ENCODE measurements at places on chromosomes 7 and 10.

- DNase-seq: no peak
Measured at GRCh38 chr10:69209787-69210484, 10.2 kb upstream of the HKDC1 start.

DNA sequence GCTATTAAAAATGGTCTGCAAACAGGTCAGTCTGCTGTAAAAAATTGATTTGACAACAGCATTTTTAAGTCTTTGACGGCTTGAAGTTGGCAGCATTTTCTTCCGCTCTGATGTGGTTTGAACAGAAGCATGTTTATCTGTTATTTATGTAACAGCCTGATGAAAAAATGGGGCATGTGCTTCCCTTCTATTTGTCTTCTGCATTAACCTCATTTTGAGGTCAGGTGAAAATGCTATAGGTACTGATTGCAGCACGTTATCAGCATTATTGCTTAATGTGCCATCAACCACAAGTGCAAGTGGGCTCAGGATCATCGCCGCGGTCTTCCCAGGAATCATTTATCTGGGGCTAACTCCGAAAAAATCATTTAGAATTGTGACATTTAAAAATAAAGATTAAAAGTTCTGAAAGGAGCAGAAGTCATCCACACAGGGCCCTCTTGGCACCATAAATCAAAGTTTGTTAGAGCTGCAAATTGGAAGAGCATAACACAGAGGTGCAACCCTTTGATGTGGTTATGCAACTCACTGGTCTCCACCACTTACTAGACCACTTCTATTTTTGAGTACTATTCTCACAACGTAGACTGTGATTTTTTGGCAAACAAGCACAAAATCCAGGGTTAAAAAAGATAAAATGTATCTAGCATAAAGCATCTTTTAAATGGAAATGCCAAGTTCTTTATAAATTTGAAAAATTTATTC lies 307.7 kb downstream of the MDFIC start:
- DNase-seq: no peak

DNA sequence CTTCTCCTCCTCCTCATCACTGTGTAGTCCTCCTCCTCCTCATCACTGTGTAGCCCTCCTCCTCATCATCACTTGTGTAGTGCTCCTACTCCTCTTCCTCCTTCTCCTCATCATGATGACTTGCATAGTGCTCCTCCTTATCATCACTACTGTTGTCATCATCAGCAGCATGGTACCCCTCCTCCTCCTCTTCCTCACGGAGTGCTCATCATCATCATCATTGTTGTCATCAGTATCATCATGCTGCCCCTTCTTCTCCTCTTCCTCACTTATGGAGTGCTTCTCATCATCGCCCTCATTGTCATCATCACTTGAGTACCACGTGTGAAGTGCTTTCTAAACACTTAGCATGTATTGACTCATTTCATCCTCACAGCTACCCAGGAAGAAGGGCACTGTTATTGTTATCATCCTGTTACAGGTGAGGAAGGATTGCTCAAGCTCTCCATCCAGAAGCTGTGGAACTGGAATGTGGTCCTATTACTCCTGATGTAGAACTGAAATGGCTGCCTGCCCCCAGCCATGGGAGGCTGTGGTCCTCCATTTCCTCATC lies 122.8 kb upstream of the SHH start:
- no peak for DNase-seq

DNA sequence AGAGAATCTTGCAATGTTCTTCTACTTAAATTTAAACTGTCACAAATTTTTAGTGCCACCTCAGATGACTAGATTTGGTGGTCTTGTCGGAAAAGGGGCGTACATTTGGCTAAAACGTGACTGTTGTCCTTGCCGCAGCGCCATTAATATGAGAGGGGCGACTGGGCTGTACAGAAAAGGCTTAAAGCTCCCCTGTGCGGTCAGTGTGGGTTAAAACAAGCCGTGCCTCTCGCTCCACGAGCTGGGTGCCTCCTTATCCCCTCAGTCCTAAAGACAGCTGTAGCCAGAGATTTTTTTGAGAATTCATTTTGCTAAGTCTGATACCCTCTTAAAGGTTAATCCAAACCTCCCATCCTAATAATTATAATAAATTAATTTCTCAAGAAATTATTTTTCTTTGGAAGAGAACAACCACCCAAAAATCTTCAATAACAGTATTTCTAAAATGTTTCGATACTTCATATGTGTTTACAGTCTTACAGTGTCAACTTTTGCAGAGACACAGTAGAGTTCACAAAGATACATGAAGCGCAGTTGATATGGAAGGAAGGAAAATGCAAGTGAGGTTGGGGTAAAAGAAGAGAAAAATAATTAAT lies 68.6 kb downstream of the C7orf25 start:
- no peak for DNase-seq

DNA sequence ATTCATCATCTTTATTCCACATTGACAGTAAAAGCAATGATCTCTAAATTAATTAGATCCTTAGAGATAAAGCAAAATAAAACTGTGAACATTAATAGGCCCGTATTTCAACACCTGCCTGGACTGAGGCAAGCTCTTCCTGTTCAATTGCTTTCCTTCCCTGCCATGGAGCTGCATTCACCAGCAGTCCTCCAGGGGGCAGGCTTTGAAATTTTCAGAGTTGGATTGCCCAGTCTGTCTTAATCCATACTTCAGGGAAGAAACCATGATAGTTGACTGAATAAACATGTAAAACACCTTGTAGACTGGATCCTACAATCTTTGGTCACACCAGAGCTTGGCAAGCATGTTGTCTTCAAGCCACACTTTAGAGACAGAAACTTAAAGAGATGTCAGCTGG lies 936.6 kb downstream of the NRG3 start:
- no peak for DNase-seq

GRCh38 chr10:125136087-125136486 lies 24.3 kb downstream of the CTBP2 start:
- no peak for DNase-seq

- no peak for DNase-seq
Measured at GRCh38 chr7:46756256-46756655, 825.7 kb downstream of the TNS3 start.

GRCh38 chr7:298375-298702 lies 8.4 kb downstream of the FOXL3 start:
- DNase-seq: no peak

GRCh38 chr7:24069751-24070150 lies 214.2 kb upstream of the NPY start:
- DNase-seq: no peak

- DNase-seq: no peak
Measured at GRCh38 chr10:122657255-122657654, 42.4 kb downstream of the C10orf120 start.

DNA sequence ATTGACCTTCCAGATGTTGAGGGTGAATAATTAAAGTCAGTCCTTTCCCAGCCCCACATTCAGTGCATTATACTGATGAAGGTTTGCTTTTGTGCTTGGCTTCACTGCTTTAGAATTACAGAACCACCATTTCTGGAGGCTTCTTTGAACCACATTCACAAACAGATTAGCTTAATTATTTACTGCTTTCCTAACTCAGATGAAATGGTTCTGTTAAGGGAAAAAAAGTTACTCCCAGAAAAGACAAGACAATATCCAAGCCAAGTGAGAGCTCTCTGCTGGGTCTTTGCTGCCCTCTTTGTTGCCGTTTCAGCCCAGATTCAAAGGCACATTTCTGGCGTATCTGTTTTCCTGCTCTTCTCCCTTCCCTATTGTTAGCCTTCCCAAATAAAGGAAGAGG lies 188.9 kb downstream of the AHR start:
- no peak for DNase-seq

GRCh38 chr10:119770928-119771327 lies 45.1 kb downstream of the INPP5F start:
- no peak for DNase-seq

GRCh38 chr10:97534746-97535367 lies 36.1 kb downstream of the UBTD1 start:
- no peak for DNase-seq

DNA sequence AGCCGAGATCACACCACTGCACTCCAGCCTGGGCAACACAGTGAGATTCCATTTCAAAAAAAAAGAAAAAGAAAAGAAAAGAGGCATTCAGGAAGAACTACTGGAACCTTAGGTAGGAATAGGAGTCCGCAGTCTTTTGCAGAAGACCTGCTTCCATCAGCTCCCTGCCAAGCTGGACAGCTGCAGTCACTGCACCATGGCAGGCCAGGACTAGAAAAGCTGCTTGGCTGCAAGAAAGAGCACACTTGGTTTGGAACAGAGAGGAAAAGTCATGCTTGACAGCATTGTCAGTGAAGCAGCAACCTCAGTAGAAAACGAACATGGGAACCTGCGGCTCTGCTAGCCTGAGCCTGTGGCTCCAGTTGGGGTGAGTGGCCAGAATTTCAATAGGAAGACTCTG lies 104.3 kb downstream of the MARCHF5 start:
- DNase-seq: no peak

DNA sequence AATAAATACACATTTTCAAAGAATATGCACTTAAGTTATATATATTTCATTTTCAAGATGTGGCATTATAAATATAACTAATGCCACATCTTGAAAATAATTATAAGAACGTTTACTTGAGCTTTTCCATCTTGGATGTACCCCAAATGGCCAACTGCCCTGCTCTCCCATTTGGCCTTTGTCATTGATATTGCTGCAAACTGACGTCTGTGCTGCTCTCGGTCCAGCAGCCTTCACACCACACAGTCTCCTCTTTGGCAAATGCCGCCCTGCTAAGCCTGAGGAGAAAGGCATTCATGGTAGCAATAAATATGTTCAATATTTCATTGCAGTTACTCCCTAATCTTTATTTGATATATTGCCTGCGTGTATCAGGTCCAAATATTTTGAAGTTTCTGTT lies 384.6 kb upstream of the ADARB2 start:
- DNase-seq: no peak

- DNase-seq: no peak
Measured at GRCh38 chr7:157310676-157311185, 26.1 kb upstream of the DNAJB6 start.

DNA sequence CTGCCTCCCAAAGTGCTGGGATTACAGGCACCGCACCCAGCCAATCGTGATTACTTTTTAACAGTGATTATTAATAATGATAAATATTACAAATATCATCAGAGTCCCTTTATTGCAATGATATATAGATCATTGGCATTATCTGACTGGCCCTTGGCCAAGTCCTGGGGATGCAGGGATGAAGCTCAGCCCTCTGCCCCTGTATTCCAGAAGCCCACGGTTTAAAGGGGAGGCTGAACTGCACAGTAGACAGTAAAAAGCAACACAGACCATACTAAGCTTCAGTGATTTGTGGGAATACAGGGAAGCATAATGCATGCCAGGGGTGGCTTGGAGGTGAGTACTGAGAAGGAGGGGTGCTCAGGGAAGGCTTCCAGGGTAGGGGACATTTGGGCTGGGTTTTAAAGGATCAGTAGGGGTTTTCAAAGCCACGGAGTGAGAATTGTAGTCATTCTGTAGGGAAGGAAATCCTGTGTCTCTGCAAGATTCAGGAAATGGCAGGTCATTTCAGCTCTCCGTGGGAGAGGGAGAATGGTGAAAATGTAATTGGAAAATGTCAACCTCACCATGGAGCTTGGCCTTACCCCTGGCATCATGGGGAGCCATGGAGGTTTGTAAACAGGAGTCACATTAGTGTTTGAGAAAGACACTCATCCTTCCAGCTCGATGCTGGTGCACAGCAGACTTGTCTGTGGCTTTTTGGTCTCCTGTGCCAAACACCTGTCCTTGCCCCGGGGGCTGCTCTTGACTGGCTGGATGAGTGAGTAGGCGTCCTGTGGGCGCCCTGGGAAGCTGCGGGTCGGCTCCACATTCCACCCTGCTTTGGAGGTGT lies 8.8 kb downstream of the ADAMTS14 start:
- DNase-seq: no peak

- no peak for DNase-seq
Measured at GRCh38 chr7:44643206-44643605, 36.8 kb downstream of the OGDH start.

GRCh38 chr7:18341756-18342155 lies 153.8 kb upstream of the HDAC9 start:
- DNase-seq: no peak

DNA sequence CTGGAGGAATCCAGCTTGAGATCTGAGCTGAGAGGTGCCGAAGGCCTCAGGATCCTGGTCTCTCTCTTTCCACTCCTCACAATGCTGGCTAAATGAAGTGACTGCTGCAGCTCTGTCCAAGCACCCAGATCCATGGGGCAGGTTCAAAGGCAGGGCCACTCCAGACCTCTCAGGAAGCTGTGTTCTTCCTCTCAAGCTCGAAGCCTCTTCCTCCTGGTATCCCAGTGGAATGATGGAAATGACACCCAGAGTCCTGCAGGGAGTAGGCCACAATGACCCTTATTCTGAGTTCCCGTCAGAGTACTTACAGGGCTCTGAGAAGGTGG lies 574.1 kb downstream of the GRID1 start:
- no peak for DNase-seq

GRCh38 chr7:30635798-30636197 lies 41.1 kb downstream of the GARS1 start:
- no peak for DNase-seq

DNA sequence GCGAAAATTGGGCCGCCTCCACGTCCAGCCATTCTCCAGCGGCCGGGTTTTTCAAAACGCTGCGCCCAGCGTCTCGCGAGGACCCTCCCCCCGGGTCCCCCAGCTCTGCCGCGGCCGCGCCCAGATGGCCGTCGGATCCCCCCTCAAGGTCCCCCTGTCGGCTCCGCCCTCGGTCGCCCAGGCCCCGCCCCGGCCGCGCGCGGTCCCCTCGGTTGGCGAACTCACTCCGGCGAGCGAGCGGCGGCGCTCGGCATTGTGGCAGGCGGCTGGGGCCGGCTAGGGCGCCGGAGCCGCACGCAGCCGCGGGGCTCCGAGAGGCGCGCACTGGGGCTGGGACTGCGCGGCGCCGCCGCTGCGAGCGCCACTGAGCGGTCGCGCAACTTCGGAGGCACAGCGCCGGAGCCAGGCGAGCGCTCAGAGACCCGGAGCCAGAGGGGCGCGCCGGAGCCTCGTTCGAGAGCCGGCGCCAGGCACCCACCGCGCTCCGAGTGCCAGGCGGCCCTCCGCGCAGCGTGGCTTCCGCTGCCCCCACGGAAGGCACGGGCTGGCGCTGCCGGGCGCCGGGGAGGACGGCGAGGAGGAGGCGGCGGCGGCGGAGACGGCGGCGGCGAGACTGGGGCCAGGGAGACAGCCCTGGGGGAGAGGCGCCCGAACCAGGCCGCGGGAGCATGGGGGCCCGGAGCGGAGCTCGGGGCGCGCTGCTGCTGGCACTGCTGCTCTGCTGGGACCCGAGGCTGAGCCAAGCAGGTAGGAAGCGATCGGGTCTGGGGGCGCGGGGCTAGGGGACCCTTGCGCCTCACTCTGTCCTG lies at the start of gene UNC5B:
UNC5B (plus strand) TSS at position 253 of the 809 bp plus-strand sequence; CDS start at position 669, 416 bp downstream.
- no peak for DNase-seq

- DNase-seq: no peak
Measured at GRCh38 chr10:128036746-128037543, 89.3 kb downstream of the MKI67 start.
